Stimulated activated CD4-positive, alpha-beta T cell treated with anti-CD3 and anti-CD28 coated beads, Interleukin-15, amount 100 ng/mL, for 48 hours (primary cell): ENCODE measurements at places on chromosomes 1 and 21.
A peak's percentile ranks its signal among the peaks of the same experiment; 100 is the strongest.

- no peak for DNase-seq
These were observed 59.6 kb upstream of the PRDX6 start for GRCh38 chr1:173417563-173417962.

DNA sequence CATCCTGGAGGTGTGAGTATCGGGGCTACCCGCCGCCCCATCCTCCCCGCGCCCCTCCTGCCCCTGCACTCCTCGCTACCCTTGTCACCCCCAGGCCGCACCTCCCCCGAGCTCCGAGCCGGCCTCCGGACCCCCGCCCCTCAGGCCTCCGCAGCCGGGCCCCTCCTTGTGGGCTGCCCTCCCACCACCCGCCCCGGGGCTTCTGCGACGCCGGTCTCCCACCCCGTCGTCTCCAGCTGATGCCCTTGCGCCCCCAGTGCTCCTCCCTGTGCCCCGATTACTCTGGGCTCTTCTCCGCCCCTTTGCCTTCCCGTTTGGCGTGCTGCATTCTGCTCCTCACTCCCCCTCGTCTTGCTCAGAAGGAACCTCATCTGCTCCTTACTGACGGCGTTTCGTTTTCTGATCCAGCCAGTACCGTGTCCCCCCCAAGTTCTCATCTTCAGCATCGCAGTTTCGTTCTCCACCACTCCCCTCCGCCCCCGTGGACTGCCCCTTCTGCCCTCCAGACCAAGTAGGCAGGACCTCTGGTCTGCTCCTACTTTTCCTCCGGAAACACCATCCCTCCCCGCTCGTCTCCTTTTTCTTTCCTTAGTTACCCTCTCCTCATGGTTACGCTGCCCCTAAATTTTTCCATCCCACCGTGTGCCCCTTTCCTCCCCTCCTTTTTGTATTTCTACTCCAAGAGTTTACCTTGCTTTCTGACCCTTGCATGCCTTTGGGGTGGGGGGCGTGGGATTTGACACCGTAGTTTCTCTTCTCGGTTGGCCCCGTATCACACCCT, 841 bp downstream of the SNX27 start:
- peak; percentile 2 for DNase-seq

- DNase-seq: no peak
These were observed 3.9 kb downstream of the S100A8 start for GRCh38 chr1:153387001-153387400.

- DNase-seq: no peak
These were observed 102.2 kb downstream of the COQ8A start for GRCh38 chr1:227042292-227042691.

- DNase-seq: no peak
These were observed 38.8 kb downstream of the ST6GALNAC5 start for GRCh38 chr1:76905876-76906595.

DNA sequence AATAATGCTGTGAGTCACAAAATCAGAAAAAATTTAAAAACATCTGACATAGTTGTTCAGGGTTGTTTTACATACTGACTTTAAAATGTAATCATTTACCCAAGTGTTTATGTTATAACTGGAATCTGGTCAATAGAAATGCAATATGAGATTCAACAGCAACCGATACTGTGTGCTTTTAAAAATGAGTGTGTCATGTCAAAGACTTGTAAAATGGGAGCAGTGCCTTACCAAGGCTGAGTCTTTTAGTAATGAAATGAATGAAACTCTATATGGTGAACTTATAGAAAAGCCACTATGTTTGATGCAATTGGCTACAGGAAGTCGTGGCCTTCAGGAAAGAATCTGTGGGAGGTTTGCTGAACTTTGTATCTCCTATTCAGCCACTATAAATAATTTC, 570.2 kb downstream of the DPYD start:
- no peak for DNase-seq

DNA sequence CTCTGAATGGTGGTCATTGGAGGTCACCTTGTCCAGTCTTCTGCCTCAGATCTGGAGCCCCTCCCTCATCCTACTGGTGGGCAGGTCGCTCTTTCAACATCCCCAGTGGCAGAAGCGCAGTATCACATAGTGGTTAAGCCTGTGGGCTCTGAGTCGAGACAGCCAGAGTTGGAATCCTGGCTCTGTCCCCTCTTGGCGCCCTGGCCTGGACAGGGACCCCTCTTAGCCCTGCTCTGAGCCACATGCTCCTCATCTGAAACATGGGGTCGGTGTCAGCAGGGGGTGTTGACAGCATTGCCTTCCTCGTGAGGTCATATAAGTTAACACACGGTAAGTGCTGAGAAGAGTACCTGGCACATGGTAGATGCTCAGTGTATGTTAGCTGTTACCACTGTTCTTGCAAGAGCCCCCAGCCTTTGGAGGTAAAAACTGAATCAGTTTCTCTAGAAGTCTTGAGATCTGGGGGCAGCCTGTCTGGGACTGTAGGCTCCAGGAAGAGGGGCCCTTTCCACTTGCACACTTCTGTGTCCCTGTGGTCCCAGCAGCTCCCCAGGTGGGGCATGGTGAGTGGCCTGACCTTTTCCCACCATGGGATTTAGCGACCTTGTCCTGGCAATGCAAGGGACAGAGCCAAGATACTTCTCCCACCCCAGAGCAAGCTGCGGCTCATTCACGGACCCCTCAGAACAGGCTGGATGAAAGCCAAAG, 6.4 kb downstream of the ZC3H12A start:
- no peak for DNase-seq

GRCh38 chr1:167627865-167628641, 2.0 kb upstream of the RCSD1 start:
- peak; percentile 71 for DNase-seq

DNA sequence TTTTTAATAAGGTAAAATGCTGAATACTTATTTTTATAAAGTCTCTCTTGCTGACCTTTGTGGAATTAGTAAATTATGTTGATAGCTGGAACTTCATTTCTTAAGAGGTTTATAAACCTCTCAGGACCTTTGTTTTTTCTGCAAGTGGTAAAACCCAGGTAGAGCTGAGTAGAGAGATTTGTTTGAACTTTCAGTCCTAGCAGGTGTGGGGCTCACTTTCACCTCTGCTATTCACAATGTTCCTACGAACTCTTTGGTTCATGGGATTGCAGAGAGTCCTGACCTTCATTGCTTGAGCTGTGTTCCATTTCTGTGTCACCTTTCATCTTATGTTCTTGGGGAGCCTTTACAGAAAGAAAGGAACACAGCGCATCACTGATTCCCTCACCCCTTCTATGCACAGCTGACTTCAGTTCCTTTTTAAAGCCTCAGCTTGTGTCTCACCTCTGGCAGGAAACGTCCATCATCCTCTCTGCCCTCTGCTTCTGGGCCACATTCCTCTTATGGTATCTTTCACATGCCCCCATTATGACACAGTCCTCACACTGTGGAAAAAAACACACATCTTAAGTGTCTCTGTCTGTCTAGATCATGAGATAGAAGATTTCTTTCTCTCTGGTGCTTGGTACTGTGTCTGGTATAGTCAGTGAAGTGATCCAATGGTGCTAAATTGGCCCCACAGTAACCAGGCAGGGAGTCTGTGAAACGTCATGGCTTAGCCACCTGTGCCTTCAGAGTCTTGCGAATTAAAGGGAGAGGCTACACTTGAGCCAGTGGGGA, 262.5 kb upstream of the B3GALT2 start:
- no peak for DNase-seq

- peak; percentile 56 for DNase-seq
These were observed 1.3 kb downstream of the HES3 start for GRCh38 chr1:6245086-6245868.

DNA sequence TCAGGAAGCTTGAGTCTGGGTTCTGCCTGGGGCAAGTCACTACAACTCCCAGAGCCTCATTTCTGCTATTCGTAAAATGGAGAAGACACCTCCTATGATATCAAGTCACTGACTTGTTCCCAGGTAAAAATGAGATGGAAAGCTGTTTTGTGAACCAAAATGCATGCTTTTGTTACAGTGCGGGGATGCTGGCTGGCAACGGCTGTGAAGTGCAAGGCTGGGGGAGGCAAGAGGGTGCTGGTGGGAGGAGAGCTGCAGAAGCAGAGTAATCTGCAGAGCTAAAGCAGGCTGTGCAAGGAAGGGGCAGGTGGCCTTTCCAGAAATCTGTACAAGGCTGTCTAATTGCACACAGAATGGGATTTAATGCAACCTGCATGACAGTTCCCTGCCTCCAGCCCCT, 150.9 kb downstream of the CNIH3 start:
- DNase-seq: no peak

DNA sequence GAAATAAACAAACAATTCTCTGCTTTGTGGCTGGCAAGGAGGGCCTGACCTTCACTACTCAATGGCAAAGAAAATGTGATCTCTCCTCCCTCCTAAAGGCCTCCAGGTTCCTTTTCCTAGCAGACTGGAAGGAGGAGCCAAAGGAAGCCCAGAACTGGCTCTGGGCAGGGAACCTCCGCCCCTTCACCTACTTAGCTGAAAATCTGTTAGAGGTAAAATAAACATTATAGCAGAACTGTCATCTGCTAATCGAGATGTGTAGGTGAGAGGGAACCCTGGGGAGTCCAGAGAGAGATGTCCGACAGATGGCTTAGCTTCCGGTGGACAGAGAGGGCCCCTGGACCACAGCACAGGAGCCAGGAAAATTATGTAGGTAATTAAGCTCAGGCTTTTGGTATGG, 75.2 kb upstream of the KCNA3 start:
- DNase-seq: no peak

DNA sequence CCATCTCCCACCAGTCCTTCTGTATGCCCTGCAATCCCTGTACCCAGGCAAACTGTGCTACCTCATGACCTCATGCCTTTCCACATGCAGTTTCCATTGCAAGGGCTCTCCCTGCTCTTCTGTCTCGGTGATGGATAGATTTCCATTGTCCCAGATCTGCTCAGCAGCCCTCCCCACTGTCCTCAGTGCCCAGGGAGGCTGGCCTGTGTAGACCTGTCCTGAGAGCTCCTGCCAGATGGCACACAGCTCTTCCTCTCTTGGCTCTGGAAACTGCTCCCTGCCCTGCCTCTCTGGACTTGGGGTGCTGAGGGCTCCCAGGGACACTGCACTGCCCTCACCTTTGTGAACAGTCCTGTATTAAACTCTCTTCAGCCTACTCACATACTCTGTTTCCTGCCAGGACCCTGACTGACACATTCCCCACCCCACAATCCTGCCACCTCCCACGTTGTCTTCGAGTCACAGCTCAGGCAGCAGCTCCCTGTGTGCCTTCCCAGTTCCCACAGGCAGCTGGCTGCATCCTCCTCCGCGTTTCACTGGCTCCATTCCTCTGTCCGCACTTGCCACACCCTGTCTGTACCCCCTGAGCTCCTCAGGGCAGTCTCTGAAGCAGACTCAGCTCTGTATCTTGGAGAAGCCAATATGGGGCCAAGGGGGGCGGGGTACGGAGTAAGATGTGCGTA, 57.0 kb downstream of the SPATA46 start:
- DNase-seq: no peak

- DNase-seq: no peak
These were observed 604.7 kb upstream of the PLXNA2 start for GRCh38 chr1:208848854-208849253.

DNA sequence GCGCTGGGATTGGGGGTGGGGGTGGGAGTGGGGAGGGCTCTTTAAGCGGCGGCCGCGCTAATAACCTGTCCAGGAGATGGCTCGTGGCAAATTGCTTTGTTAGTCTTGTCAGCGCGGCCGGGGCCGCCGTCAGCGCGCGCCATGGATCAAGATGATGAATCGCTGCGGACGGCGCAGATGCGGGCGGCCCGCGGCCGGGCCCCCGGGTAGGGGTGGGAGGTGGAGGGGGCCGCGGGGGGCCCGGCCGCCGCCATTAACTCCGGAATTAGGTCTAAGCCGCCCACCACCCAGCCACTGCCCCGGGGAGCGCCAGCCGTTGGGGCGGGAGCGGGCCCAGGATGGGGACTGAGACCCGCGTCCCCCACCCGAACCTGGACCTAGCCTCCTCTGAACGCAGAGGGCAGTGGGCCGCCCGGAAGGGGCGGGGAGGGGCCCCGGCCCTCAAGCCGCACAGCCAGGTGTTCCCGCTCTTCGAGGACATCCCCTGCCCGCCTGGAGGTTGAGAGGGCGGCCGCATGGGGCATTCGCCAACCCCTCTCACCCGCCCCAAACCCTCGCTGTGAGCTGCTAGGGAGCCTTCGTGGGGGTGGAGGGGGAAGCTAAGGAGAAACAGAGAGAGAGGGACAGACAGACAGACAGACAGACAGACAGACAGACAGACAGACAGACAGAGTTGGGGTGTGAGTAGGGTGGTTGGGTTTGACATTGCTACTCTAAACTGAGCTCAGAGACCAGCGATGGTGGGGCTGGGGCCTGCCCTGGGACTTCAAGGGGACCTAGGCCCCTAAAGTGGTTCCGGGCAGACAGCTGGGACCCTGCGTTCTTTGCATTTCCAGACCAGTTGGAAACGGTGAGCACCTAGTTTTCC, 3.8 kb upstream of the DMBX1 start:
- DNase-seq: no peak

GRCh38 chr1:182328591-182328990, 63.0 kb downstream of the GLUL start:
- no peak for DNase-seq

DNA sequence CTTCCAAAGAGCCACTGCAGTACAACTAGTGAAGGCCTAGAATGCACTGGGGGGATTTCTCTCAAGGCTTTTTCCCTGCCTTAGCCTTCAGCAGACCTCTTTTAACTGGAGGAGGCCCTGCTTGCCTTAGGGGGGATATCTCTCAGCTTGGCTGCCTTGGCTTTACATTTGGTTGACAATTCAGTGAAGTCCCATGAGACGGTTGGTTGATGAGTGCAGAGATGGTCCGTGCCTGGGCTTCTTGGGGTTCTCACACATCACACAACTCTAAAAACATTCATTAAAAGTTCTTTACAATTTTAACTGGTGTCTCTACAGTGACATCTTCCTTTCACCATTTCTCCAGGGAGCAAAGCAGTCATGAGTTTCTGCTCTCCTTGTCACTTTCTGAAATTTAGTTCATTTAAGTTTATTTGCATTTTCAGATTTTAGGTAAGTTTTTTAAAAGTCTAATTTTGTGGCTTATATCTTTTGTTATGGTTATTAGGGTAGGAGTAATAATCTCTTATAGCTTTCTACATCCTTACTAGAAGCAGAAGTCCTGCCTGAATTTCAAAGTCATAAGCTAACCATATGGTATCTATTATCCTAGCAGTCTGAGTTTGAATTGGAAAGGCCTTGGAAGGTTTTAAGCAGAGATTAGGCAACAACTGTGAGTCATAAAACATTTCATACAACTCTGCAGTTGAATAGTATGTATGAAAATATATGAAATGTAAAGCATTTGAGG, 487.6 kb downstream of the DPYD start:
- DNase-seq: no peak

DNA sequence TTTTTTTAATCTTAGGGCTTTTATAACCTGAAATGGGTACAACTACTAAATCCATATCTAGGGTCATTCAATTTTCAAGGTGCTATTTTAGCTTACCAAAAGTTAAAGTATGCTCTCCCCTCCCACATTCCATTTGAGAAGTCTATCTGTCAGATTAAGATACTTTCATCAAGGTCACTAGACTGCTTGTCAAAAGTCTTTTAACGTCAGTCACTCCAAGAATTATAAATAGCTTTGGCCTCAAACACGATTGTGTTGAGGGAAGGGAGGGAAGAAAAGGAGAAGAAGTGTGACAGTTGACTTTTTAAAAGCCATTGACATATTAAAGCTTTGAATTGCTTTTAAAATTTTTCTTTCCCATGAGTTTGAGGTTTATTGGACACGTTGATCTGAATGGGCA, 175.8 kb downstream of the PTGER3 start:
- DNase-seq: no peak
